ENCODE measurements at places on chromosomes 5 and 9. TPM values are rescaled to one million over a fixed set of nuclear protein-coding genes. Genes with fewer than 3 reads are reported as not detected.

- no peak for DNase-seq
These were observed 524 bp downstream of the CYFIP2 start for GRCh38 chr5:157266286-157267007.

DNA sequence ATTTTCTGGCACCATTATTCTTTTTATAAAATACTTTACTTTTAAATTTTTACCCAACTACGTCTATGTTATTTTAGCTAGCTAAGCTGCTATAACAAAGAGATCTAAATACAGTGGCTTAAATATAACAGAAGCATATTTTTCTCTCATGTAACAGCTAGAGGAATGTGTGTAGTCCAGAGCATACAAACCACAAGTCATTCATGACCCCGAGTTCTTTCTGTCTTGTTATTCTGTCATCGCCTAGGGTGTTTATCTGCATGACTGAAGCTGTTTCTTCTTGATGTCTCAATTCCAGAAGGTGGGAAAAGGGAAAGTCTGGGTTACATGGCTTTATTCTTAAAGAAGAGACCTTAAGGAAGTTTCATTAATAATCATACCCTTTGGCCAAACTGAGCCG, 136.9 kb upstream of the RFX3 start:
- no peak for DNase-seq

DNA sequence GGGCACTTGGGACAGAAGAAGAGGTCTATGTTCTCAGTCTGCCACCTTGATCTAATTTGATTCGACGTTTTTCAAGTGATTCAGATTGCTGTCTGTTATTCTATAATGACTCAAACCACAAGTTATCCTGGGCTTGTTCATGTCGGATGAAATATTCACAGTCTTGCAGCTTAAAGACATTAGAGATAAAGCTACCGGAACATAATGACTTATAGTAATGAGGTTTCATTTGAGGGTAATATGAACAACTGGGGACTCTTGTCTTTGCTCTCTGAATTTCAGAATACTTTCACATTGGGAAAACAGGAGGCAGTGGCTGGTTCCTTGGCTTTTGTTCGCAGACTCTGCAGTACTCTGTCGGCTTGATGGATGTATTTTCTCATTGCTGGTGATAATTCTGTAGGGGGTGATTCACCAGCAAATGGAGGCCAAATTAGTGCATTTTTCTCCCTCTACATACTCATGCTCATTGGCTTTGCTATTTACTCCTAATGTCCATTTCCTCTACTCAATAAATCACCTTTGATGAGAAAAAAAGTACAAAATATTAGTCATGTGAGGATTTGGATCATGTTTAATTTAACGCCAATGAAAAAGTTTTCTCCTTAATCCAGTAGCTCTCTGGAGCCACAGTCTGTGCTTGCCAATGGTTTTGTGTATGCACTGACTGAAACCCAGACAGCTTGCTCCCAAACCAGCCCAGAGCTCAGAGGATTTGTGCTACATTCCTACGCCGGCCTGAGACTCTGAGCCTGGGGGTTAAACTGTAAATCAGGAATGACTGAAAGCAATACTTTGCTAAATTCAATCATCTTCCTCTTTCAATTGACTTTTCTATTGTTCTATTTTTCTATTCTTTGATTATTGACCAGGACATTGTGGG, 154.7 kb upstream of the ANKH start:
- DNase-seq: peak; percentile 81

The SPINK7 gene
- not detected for total RNA-seq

DNA sequence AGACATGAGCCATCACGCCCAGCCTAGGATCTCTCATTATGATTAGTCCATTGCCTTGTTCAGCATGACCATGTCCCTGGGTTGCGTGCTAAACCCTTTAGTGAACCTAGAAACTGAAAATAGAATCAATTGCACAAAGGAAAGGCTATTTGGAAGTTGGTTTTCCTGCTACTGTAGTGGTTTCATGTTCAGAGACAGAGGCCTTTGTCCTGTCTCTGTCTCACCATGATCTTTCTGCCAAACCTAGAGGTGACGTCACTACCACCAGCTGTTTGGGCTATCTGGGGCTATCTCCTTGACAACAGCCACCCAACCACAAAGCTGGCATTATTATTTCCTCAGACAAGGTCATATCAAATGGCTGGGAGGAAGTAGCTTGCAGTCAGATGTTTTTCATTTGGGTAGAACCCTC, 4.0 kb upstream of the CDK5RAP2 start:
- peak; percentile 96 for DNase-seq

GRCh38 chr5:407051-407450, 35.9 kb upstream of the EXOC3 start:
- no peak for DNase-seq

DNA sequence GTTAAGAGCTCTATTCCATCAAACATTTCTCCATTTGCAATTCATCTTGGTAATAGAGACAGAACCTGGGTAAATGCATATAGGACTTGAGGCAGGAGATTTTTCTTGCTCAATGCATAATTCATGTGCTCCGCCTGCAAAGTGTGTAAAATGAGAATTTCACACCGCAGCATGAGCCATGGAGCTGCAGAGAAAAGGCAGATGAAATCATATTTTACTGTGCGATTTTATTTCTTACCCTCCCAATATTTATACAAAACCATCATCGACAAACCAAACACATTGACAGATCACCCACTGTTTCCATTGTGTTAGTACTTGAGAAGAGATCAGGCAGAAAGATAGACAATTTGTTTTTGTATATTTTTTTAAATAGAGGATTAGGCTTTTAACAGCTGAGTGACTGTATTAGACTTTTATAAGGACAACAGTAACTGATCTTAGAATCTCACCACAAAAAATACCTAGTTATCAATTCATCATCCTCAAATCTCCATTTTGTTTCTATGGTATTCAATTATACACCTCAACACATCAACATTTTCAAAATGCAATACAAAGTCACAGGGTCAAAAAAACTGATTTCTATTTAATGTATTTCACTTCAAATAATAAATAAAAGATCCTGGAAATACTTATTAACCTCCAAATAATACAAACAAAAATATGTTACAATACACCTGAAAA, 191.1 kb downstream of the AP3B1 start:
- DNase-seq: no peak

DNA sequence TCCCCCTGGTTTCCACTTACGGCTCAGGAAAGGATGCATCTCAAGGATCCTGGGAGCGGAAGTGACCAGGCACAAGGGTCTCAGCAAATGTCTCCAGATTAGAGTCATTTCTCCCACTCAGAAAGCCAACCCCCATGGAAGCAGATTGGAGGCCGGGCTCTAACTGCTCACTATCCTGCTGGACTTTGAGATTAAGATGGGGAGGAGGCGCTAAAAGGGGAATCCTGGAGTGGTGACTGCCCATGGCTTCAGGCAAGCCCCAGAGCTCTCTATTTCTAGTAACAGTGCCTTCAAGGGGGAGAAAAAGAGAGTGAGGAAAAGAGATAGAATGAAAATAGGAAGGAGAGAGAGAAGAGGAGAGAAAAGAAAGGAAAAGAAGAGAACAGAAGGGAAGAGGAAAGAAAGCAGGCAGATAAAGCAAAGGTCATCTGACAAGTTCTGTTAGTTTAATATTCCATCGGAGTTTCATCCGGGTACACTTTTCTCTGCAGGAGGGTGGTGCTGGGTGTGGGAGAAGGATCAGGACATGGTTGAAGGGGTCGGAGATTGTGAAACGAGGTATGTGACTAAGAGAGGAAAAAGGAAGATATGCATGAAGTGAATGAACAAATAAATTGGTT, at the start of gene AGXT2:
Gene AGXT2 (minus strand): TSS at position 165 of the 620 bp plus-strand sequence. CDS start 57 bp downstream, at position 108.
- no peak for DNase-seq

- DNase-seq: no peak
These were observed 38.0 kb downstream of the SLC35D2 start for GRCh38 chr9:96345551-96345950.

The SUSD3 gene
- not detected for total RNA-seq
